Stimulated activated memory B cell treated with anti-CD40 and anti-IgM and Interleukin-4, amounts not matched to agents 10 μg/mL and 1 μg/mL and 100 μg/mL, for 72 hours (primary cell): ENCODE measurements at places on chromosomes 11 and 22.

DNA sequence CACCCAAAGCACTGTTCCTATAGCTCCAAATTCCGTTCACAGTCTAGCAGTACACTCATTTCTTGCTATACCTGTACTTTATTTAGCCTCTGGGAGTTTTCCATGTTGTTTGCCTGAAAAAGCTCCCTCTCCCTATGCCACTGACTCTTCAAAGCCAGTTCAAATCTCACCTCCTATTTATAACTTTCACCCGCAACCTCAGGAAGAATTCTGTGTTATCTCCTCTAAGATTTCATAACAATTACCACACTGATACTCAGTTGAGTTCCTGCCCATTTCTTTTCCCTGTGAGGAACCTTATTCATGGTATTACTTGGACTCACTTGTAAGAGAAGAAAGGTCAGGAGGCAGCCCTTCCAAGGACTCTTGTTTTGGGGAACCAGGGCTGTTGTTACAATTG, 25.2 kb downstream of the GDPD4 start:
- H3K27me3 ChIP-seq: peaks cover 35% of the 10 kb centered on the region
- no peaks in the 10 kb centered on the region for H3K36me3 ChIP-seq
- H3K4me1 ChIP-seq: no peaks in the 10 kb centered on the region

- peaks cover 33% of the 10 kb centered on the region for H3K4me1 ChIP-seq
- no peaks in the 10 kb centered on the region for H3K27me3 ChIP-seq
- H3K36me3 ChIP-seq: peaks cover 32% of the 10 kb centered on the region
- H3K27ac ChIP-seq: peak overlapping the region; percentile 95
- ATAC-seq: no peak
Observed at GRCh38 chr11:64925536-64926436, 1.3 kb downstream of the PPP2R5B start.

- ATAC-seq: no peak
- H3K4me3 ChIP-seq: no peak overlapping the region
- H3K27me3 ChIP-seq: no peaks in the 10 kb centered on the region
- H3K36me3 ChIP-seq: no peaks in the 10 kb centered on the region
Observed at GRCh38 chr11:22558664-22559063, 67.0 kb downstream of the FANCF start.

DNA sequence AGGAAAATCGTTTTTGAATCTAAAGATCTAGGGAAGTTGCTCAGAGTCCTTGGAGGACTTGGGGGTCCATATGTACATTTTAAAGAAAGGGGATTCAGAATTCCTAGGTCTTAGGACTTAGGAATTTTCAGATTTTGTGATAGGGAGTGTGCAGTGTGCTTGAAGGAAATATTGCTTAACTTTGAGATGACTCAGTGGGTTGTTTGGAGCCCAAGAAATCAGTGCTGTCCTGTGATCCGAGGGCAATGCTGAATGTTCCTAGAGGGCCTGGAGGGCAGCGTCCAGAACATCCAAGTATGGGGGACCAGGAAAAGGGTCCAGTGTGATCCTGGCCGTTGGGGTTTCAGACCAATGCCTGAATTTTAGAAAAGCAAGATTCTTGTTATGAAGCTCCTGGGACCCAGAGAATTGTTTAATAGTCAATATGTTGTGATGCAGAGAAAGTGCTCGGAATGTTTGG, 3.1 kb upstream of the IGF2 start:
- H3K4me1 ChIP-seq: peaks cover 28% of the 10 kb centered on the region
- H3K4me3 ChIP-seq: no peak overlapping the region

DNA sequence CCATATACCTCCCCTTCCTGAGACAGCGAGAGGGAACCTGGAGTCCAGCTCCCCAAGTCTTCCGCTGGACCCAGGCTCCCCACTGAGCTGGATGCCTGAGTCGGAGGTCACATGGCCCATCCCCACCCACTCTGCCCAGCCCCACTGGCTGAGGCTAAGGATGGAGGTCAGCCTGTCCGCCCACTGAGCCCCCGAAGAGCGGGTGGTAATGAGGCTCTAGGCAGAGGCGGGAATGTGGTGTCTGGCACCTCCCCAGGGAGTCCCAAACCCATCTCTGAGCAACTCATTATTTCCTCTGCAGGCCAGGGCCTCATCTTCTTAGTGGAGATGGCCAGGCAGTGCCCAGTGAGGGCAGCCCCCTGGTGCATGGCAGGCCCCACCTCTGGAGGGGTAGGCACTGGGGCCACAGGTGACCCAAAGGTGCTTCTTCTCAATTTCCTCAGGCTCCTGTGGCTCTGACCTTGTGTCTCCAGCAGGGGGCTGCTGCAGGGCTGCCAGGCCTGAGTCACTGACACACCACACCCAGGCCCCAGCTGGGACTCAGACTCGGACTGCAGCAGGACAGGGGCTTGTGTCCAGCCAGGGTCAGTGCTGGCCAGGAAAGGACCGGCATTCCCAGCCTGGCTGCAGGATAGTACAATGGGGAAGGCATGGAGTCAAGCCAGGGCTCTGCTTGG, 10.2 kb upstream of the PDE2A start:
- no peaks in the 10 kb centered on the region for H3K27me3 ChIP-seq
- peaks cover 12% of the 10 kb centered on the region for H3K4me1 ChIP-seq
- H3K27ac ChIP-seq: peak overlapping the region; percentile 55
- peaks cover 12% of the 10 kb centered on the region for H3K36me3 ChIP-seq
- no peak overlapping the region for H3K4me3 ChIP-seq
- ATAC-seq: peak; percentile 73

DNA sequence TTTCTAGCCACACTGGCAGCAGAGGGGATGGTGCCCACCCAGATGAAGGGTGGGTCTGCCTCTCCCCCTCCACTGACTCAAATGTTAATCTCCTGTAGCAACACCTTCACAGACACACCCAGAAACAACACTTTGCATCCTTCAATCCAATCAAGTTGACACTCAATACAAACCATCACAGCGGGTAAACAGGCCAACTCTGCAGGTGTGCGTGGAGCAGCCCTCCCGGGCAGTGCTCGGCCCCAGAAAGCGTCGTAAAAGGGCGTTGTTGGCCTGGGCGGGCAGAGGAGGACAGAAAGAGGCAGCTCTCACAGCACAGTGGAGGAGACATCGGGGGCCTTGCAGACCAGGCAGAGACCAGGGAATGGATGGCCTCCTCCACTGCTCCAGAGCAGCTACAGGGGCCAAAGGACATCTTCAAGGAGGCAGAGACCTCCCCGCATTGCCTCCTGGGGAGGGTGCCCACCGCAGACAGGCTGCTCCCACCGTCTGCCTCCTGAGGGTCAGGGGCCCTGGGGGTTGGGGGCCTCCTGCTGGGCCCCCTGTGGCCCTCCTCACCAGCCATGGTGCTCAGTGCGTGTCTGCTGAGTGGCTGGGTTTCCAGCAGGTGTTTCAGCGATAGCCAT, 56.1 kb upstream of the FADD start:
- no peak for ATAC-seq
- no peaks in the 10 kb centered on the region for H3K4me1 ChIP-seq
- H3K4me3 ChIP-seq: no peak overlapping the region
- H3K27ac ChIP-seq: no peak overlapping the region

DNA sequence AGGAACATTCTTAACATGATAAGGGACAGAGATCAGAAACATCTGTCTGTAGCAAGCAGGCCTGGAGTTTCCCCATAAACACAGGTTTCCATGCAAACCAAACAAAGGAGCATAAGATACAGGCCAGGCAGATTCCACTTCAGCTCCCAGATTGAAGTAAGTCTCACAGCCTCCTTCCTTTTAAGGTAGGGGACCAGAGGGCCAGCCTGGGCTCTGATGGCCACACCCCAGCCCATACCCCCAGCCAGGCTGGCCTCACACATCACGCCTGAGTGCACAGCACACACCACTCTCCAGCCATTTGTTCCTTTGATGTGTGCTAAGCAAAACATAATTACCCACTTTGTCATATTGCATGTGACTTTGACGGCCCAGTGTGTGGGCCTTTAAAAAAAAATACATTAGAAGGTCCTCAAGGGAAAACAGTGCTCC, 518.7 kb downstream of the NTM start:
- no peaks in the 10 kb centered on the region for H3K4me1 ChIP-seq
- ATAC-seq: no peak
- no peak overlapping the region for H3K27ac ChIP-seq

DNA sequence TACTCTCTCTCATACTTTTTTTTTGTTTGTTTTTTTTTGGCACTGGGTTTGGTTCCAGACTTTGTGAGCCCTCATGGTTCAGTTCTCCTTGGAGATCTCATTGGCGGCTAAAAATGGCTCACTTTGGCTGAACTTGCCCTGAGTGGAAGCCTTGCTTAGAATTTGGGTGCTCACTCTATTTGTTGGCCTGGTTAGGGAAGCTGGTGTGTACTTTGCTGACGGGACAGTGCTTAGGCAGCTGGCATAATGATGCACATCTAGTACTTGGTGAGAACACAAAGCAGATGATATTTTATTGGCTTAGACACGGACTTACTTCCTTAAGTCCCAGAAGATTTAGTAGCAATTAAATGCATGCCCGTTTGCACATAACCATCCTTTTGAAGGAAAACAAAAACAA, 66.5 kb upstream of the GRAMD1B start:
- peaks cover 6% of the 10 kb centered on the region for H3K4me1 ChIP-seq
- no peak overlapping the region for H3K27ac ChIP-seq
- peaks cover 44% of the 10 kb centered on the region for H3K27me3 ChIP-seq

DNA sequence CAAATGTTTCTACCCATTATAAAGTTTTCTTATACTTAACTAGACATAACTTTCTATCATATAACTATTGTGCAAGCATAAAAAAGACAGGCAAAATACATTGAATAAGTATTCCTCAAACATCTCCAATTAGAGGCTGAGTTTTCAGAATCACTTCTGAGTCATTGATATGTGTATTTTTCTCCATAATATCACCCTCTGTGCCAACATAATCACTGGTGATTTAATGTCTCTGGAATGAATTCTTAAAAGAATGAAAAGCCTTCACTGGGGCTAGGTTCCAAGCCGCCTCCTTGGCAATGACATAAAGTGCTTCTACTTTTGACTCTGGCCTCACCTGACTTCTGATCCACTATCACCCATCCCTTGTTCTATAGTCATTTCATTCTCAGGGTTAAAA, 197.0 kb upstream of the E2F8 start:
- no peaks in the 10 kb centered on the region for H3K36me3 ChIP-seq
- H3K27me3 ChIP-seq: no peaks in the 10 kb centered on the region
- H3K4me3 ChIP-seq: no peak overlapping the region
- H3K27ac ChIP-seq: no peak overlapping the region
- ATAC-seq: no peak
- peaks cover 40% of the 10 kb centered on the region for H3K4me1 ChIP-seq

- H3K4me3 ChIP-seq: no peak overlapping the region
- no peak for ATAC-seq
- H3K27me3 ChIP-seq: no peaks in the 10 kb centered on the region
- no peaks in the 10 kb centered on the region for H3K4me1 ChIP-seq
- H3K36me3 ChIP-seq: no peaks in the 10 kb centered on the region
Observed at GRCh38 chr11:57885298-57886050, 123.9 kb downstream of the CTNND1 start.

DNA sequence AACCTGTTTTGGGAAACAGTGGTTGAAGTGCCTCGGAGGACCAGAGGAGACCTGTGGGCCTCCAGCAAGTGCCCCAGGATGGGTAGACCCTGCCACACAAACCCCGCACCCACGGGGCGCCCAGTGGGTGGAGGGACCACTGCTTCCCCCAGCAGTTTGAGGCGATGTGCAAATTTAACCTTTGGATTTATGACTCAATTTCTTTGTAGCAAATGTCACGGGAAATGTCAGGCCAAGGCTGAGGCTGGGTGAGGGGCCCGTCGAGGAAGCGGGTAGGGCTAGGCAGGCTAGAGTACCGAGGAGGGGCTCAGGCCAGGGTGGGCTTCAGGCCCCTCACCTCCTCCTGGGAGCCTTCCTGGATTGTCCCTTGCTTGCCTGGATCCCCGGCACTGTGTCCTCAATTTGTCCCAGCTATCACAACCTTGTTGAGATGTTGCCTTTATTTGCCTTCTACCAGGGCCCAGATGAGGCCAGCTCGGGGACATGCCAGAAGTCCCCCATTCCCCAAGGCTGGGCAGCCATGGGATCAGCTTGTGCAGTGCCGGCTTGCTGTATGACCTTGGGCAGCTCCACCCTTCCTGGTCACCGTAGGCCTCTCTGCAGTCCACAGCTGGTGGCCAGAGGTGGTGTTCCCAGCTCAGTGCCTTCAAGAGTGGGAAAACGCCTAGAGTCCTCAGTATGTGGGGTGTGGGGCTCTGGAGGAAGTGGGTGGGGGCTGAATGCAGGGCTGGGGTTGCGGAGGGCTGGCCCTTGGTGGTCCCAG, 39.5 kb upstream of the PRODH start:
- H3K27me3 ChIP-seq: peaks cover 36% of the 10 kb centered on the region
- no peak overlapping the region for H3K4me3 ChIP-seq
- no peaks in the 10 kb centered on the region for H3K36me3 ChIP-seq
- H3K4me1 ChIP-seq: no peaks in the 10 kb centered on the region

- peaks cover 3% of the 10 kb centered on the region for H3K4me1 ChIP-seq
- H3K4me3 ChIP-seq: no peak overlapping the region
- H3K36me3 ChIP-seq: peaks cover 58% of the 10 kb centered on the region
- H3K27me3 ChIP-seq: no peaks in the 10 kb centered on the region
- no peak overlapping the region for H3K27ac ChIP-seq
- no peak for ATAC-seq
Observed at GRCh38 chr11:1001617-1002405, 34.7 kb downstream of the MUC6 start.

DNA sequence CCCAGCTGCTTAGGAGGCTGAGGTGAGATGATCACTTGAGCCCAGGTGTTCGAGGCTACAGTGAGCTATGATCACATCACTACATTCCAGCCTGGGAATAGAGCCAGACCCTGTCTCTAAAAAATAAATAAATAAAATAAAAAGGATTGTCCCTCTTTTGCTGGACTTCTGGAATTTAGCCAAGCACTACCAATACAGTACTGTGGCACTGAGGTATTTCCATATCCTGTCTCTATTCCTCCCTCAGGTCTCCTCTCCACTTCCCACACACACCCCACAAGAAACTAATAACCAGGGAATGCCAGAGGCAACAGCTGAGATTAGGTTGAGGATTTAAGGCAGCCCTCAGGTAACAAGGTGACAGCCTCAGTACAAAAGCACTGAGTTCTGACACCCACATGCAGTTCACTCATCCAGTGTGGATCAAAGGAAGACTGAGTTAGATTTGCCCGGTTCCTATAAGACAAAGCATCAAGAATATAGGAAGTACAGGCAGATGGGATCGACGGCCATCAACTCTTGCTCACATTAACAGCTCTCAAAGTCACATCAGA, 4.5 kb upstream of the PPP2R1B start:
- no peak for ATAC-seq
- no peak overlapping the region for H3K4me3 ChIP-seq
- no peak overlapping the region for H3K27ac ChIP-seq
- H3K36me3 ChIP-seq: no peaks in the 10 kb centered on the region
- H3K4me1 ChIP-seq: peaks cover 10% of the 10 kb centered on the region

GRCh38 chr22:31229402-31230079, 17.4 kb downstream of the LIMK2 start:
- peak overlapping the region; percentile 13 for H3K27ac ChIP-seq
- peaks cover 20% of the 10 kb centered on the region for H3K36me3 ChIP-seq
- H3K27me3 ChIP-seq: no peaks in the 10 kb centered on the region
- no peak overlapping the region for H3K4me3 ChIP-seq
- no peak for ATAC-seq
- H3K4me1 ChIP-seq: peaks cover 22% of the 10 kb centered on the region

- H3K27ac ChIP-seq: no peak overlapping the region
- H3K4me1 ChIP-seq: peaks cover 44% of the 10 kb centered on the region
- ATAC-seq: no peak
- H3K4me3 ChIP-seq: peak overlapping the region; percentile 31
- H3K27me3 ChIP-seq: peaks cover 13% of the 10 kb centered on the region
- H3K36me3 ChIP-seq: no peaks in the 10 kb centered on the region
Observed at GRCh38 chr22:30262917-30263741, 3.5 kb downstream of the OSM start.
